ENCODE measurements at places on chromosomes 13 and 19.
A peak's percentile ranks its signal among the peaks of the same experiment; 100 is the strongest.

DNA sequence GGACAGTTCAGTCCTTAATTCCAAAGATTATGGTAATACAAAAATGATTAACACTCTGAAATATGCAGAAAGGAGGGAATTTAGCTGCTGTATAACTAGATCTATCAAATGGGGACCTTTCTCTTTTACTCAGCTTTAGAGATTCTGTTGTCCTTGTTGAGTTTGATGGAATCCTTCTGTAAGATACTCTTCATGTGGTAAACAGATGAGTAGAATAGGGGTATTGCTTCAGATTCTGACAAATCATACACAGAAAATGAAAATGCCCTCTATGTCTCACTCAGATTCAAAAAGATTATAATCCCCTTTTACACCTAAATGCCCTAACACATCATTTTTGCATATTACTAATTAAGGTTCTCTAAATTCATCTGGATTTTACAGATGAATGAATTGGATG is 50.7 kb downstream of the ARHGAP35 start:
- DNase-seq = no peak

DNA sequence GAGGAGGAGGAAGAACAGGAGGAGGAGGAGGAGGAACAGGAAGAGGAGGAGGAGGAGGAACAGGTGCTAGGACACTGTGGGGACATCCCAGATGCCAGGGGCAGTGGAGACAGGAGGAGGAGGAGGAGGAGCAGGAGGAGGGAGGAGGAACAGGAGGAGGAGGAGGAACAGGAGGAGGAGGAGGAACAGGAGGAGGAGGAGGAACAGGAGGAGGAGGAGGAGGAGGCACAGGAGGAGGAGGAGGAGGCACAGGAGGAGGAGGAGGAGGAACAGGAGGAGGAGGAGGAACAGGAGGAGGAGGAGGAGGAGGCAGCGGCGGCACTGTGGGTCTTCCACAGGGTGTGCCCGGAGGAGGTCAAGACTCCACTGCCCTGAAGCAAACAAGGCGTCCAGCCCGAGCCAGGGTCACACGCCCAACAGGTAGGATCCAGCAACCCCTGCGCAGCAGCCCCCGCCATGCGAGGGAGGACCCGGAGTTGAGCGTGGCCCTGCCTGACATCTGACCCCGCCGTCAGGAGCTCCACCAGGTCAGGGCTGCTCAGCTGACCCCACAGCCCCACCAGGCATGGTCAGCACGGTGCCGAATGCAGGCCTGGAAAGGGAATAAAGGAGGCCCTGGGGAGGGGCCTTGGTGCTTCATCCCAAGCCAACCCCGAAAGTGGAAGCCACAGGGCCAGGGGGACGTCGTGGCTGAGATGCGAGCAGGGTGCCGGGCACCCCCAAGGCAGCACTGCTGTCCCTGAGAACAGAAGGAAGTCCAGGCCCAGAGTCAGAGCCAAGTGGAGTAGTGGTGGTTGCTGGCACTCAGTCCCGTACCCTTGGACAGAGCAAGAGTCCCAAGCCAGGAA is 9.2 kb downstream of the SBNO2 start:
- no peak for DNase-seq

DNA sequence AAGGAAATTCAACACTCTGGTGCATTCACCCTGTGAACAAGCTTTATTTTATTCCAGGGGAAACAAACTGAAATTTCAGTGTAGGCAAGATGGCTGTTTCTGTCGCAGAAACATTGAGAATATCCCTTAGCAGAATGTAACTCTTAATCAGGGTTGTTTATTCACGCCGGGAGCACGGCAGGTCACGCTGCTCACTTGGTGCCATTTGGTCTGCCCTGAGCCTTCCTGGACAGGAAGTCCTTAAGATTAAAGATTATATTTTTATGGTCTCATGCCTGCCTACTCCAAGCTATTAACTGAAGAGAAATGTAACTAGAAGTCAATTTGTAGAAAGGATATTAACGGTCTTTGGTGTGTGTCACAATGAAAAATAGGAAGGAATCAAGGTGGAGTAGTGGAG is 185.3 kb upstream of the ARGLU1 start:
- DNase-seq = no peak

- DNase-seq = no peak
These were observed 192.3 kb downstream of the USP12 start for GRCh38 chr13:26979334-26979733.

DNA sequence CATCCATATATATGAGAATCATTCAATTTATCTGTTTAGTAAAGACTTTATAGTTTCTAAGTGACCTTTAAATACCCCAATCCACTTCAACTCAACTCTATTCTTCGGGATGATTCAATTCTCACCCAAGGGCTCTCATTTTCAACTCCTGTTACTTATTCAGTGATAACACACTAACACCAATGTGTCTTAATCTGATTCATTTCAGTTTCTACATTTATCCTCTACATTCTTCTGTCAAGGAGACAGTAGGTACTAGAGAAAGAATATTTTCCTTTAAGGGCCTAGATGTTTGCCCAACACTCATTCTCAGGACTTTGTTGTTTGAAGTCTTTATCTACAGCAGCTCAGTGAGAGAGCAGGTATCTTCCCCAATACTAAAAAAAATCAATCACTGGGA is 7.1 kb downstream of the ARGLU1 start:
- no peak for DNase-seq

GRCh38 chr13:86729206-86729605 is 930.0 kb upstream of the SLITRK6 start:
- DNase-seq = peak; percentile 17

GRCh38 chr13:105251293-105251692 is 1284.2 kb downstream of the EFNB2 start:
- DNase-seq = no peak

GRCh38 chr13:86066611-86067365 is 267.6 kb upstream of the SLITRK6 start:
- DNase-seq = no peak

- DNase-seq = no peak
These were observed 14.5 kb downstream of the SGTA start for GRCh38 chr19:2768365-2769132.

- peak; percentile 48 for DNase-seq
These were observed 14.0 kb upstream of the RAB20 start for GRCh38 chr13:110575322-110576069.

DNA sequence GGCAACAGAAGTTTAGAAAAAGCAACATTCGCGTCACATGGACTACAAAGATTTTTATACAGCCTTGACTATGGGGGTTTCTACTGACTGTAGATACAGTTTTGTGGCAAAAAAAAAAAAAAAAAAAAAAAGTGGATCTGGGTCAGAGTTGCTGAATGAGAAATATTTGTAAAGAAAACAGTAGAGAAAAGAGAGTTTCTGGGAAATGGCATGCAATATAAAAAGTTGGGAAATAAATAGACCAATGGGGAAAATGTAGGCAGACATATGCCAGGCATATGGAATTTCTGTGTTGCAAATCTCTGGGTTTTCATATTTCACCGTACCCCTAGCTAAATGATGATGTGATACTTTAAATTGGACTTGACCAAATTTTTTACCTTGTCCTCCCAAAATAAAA is 315.3 kb downstream of the EFNB2 start:
- DNase-seq = no peak

DNA sequence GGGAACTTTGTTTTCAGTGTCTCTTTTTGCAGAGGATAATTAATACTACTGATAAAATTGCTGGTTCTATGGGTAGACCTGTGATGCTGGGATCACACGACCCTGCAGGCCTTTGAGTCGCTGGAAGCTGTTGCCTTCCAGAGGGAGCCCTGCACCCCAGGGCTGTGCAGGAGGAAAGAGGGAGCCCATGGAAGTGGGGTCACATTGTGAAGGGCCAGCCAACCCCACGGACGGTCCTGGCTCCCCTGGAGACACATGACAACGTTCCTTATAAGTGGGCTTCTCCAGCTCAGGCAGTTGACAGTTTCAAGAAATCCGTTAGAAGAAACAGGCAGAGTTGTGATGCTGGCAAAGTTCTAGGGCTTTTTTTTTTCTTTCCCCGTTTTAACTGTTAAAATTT is 98.0 kb downstream of the ZDHHC20 start:
- no peak for DNase-seq
